ENCODE measurements at places on chromosomes 16 and 17.

- no peak for DNase-seq
Measured at GRCh38 chr16:5527817-5528216, 430.2 kb upstream of the EEF2KMT start.

GRCh38 chr16:5319799-5320198, 222.2 kb upstream of the EEF2KMT start:
- no peak for DNase-seq

GRCh38 chr17:48951572-48951971, 6.9 kb upstream of the SNF8 start:
- DNase-seq: no peak

DNA sequence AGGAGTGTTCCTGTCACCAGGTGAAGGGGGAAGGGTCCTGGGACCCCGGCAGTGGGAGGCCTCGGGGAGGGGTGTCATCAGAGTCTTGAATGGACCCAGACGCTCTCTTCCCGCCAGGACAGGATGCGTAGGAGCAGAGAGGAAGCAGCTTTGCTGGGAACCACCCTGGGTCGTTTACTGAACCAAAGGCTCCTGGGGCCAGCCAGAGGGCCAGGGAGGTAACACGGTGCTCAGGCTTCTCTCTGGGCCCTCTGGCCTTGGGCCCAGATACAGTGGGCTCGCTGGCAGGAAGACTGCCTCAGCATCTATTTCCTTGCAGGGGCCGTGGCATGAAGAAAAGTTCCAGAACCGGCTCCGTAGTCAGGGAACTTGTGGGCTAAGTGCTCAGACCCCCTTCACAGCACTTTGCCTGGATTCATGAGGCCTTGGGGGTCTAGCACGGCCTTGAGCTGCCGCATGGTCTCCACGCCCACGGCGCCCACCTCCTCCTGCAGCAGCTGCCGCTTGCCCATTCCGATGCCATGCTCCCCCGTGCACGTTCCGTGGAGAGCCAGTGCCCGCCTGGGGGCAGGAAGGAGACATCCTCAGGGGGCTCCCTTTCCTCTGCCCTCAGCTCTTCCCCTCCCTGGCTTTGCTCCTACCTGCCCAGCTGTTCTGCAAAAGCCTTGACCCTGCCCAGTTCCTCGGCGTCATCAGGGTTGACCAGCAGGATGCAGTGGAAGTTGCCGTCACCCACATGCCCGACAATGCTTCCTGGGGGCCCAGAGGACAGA, 4.4 kb downstream of the LDHD start:
- no peak for DNase-seq

GRCh38 chr17:29591146-29591736, 1.7 kb upstream of the ANKRD13B start:
- DNase-seq: peak; percentile 76

DNA sequence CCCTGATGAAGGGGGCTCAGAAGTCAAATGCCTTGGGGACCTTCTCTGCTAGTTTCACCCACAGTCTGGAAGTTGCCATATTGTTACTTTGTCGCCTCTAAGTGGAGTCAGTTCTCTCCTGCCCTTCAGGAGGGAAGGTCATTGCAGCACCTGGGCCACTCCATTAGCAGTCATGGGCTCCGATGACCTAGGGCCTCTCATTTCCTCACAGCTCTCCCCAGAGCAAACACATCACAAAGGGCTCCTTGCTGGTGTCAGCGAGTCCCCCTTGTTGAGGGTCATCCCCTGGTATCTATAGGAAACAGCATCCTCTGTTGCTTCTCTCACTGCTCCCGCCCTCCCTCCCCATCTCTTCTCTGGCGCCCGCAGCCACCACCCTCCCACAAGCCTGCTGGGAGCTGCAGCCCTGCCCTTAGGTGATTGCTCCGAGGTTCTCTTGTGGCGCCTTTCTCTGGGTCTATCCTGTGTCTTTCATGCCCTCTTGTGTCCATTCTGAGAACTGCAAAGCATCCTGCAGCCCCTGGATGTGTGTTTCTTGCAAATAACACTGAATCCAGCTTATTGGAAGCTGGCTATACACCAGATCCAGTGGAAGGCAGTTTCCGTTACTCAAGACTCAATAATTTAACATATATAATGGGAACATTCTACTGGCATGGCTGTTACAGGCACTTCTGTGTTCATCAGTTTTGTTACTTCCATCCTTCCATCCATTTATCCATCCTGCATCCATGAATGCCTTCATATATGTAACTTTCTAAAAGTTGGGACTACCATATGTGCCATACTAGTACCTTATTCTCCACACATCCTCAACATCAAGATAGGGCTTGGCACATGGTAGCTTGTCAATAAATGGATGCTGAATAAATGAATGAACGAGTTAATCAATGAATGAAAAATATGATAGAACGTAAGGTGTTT, 21.2 kb downstream of the PDILT start:
- DNase-seq: peak; percentile 86

DNA sequence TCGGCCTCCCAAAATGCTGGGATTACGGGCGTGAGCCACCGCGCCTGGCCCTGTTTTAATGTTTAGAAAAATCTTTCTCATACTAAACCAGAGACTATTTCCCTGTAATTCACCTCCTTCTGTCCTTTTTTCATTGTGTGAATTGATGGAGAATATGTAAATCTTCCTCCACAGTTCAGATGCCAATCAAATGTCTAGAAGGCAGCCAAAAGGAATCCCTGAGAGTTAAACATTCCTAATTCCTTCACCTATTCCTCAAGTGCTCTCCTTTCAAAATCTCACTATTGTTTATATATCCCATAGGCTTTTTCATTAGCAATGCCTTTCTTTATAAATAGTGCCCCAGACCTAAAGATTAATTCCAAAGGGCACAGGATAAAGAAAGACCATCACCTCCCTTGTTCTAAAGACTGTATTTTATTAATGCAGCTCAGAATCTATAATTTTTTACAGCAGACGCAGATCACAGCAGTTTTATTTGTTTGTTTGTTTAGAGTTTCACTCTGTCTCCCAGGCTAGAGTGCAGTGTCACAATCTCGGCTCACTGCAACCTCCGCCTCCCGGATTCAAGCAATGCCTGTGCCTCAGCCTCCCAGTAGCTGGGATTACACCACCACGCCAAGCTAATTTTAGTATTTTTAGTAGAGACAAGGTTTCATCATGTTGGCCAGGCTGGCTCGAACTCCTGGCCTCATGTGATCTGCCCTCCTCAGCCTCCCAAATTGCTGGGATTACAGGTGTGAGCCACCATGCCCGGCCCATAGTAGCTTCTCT, 30.5 kb downstream of the COPZ2 start:
- no peak for DNase-seq
